ENCODE measurements at places on chromosomes 12 and 14.
A peak's percentile ranks its signal among the peaks of the same experiment; 100 is the strongest.

- no peak for DNase-seq
These were observed 45.2 kb downstream of the MLXIP start for GRCh38 chr12:122123761-122124145.

DNA sequence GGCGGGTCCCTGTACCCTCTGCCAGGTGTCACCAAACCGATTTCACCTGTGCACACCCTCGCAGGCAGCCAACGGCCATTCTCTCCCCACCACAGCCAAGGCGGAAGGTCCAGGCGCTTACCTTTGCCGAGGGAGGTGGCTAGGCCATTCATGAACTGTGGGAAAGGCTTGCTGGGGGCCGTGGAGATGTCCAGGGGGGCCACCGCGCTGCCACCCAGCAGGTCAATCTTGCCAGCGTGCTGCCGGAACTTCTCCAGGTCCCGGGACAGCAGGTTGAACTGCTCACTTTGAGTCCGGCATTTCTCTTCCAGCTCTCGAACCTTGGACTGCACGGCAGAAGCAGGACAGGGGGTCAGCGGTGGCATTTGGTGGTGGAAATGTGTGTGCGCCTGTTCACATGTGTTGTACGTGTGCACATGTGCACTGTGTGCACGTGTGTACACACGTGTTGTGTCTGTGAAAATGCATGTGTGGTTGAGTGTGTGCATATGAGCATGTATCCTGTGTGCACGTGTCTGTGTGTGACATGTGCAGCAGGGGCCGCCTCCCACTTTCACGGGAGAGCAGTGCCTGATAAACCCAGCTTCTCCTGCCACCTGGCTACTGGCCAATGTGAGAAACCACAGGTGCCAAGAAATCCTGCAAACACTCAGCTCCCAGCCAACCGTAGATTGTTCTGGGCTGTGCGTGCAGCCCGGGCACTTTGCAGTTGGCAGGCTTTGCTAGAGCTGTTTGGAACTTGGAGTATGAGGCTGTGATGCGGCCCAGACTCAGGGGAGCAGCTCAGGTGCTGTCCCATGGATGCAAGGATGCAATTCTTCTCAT is 118.9 kb downstream of the PIWIL1 start:
- DNase-seq = no peak

GRCh38 chr14:29220566-29220965 is 454.0 kb downstream of the FOXG1 start:
- DNase-seq = no peak

DNA sequence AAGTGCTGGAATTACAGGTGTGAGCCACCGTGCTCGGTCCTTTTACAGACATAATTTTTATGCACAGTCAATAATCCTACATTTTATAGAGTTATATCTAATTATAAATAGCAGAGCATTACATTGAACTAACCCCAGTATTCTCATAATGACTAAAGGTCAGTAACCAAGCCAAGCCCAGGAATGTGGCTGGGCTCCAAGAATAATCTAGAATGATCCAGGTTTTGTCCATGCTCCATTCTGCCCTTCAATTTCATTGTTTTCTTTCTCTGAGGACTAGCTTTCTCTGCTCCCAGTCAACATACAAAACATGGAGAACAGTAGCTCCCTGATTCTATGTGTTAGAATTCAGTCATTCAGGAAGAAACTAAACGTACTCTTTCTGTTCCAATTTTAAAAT is 92.1 kb upstream of the KRR1 start:
- no peak for DNase-seq

GRCh38 chr12:51601241-51601640 is 10.2 kb downstream of the SCN8A start:
- no peak for DNase-seq

GRCh38 chr12:109273354-109273753 is 35.7 kb downstream of the FOXN4 start:
- no peak for DNase-seq

- no peak for DNase-seq
These were observed 51.8 kb upstream of the EML1 start for GRCh38 chr14:99741227-99741976.

GRCh38 chr12:49232940-49233841 is 31.7 kb upstream of the TUBA1C start:
- DNase-seq = peak; percentile 56

DNA sequence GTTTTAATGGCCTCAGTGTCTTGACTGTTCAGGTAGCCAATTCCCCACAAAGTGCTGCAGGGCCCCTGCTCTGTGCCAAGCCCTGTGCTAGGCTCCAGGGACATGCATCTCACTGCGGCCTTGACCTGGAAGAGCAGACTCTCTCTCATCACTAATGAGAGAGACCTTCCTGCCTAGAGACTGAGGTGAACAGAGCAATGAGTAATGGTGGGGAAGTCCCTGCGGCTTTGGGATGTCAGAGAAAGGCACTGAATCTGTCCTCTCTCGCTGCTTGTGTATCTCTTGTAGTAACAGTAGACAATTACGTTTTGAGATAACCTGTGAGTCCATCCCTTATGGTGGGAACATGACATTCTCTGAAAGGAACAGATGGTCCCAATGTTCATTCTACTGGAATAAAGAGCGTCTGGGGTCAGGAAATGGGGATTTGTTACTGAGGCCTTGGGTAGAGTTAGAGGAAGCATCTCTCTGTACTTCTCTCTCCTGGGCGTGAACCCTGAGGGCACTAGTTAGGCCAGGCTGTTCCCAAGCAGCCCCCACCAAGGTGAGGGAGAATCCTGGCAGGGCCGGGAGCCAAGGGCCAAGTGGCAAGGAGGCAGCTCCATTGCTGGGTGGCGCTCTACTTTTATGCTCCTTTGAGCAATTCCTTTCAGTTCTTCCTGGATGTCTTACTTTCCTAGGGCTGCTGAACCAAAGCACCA is 13.5 kb downstream of the NFATC4 start:
- DNase-seq = no peak

DNA sequence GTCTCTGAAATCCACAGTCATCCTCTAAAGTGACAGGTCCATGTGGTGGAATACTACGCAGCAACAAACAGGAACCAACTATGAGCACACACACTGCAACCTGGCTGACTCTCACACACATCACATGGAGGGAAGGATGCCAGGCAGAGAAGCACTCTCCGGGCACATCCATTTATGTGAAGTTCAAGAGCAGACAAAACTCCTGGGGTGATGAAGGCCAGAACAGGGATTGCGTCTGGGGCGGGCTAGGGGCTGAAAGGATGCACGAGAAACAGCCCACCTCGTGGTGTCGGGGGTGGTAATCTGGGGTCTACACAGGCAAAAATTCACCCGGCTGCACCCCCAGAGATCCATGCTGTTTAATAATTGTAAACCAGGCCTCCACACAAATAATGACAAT is 100.2 kb downstream of the DICER1 start:
- no peak for DNase-seq

GRCh38 chr12:55188974-55189556 is 31.8 kb upstream of the OR10A7 start:
- peak; percentile 59 for DNase-seq

DNA sequence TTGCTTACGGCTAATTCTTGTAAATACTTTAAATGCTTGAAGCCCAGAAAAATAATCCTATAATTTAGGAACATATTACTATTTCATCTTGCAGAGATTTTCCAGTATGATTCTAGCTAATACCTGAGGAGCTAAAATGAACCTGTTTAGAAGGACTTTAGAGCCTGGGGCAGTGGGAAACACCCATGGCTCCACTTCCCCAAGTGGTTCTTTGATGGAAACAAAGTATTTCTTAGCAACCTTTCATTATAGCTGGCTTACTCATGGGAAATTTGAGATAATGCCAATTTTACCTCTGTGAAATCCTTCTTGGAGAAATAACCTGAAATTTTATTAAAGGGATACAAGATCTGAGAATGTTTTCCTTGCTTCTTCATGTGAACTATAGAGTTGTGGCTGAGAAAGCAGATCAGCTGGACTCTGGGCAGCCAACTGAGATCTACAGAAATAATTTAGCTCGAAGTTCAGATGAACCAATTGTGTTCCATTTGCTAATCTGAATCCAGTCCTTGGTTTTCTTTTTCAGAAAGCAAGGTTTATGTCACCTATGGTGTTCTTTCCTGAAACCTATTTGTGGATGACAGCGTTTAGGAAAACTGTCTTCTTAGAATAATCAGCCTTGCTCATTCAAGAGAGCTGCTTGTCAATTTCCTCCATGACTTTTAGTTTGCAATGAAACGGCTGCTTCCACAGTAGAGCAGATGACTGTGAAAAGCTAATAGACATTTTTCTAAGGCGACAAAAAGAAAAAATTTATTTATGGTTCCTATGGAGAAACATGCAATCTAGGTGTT is 141.8 kb upstream of the CPM start:
- no peak for DNase-seq

DNA sequence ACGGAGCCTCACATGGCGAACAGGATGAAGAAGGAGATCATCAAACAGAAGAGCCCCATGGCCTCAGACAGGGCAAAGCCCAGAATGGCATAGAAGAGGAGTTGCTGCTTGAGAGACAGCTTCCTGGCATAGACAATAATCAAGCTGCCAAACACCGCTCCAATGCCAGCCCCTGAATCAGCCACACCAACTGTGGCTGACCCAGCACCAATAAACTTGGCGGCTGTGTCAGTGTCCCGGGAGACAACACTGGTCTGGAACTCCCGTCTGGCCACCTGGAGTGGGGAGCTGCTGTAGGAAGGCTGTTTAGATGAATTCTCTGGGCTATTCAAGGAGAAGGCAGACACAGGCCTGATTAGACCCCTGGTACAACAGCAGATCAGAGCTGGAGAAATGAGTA is 100.1 kb downstream of the HEATR5A start:
- DNase-seq = no peak

DNA sequence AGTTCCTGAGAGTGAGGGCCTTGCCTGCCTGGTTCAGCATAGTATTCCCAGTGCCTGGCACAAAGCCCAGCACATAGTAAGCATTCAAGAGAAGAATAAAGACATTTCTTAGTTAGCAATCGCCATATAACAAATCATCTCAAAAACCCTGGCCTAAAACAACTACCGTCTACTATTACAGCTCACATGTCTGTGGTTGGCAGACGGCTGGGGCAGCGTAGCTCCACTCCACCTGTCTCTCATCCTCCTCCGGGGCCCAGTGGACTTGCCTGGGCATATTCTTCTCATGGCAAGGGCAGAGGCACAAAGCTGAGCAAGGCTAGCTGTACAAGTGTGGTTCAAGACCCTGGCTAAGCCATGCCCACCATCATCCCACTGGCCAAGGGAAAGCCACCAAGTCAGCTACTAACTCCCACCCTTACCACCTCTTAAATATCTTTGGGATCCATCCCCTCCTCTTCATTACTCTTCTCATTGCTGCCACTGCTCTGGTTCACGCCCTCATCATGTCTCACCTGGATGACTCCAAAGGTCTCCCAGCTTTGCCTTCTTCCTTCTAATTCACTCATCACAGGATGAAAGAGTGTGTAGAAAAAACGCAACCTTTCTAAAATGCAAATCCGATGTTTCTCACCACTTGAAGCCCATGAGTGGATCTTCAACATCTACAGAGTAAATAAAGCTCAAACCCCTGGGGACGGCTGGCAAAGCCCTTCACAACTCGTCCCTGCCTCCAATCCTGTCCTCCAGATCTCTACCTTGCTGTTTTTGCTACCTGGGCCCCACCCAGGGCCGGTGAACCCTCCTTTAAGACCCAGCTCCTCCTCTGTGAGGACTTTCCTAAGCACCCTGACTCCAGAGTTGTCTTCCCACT is 10.4 kb downstream of the TMEM229B start:
- DNase-seq = no peak

- DNase-seq = no peak
These were observed 125.6 kb upstream of the RPH3A start for GRCh38 chr12:112665958-112666357.

DNA sequence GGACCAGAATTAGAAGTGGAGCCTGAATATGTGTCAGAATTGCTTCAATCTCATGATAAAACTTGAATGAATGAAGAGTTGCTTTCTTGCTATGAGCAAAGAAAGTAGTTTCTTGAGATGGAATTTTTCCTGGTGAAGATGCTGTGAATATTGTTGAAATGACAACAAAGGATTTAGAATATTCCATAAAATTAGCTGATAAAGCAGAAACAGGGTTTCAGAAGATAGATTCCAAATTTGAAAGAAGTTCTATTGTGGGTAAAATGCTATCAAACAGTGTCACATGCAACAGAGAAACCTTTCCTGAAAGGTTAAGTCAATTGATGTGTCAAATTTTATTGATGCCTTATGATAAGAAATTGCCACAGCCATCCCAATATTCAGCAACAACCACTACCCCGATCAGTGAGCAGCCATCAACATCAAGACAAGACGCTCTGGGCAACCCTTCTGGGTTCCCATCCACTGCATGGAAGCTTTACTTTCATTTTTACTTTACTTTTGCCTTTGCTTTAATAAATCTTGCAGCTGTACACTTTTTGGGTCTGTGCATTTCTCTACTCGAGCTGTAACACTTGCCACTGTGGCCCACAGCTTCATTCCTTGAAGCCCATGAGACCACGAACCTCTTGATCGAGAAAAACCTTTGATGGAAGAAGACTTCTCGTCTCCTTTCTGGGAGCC is 104.0 kb upstream of the SSTR1 start:
- DNase-seq = no peak

DNA sequence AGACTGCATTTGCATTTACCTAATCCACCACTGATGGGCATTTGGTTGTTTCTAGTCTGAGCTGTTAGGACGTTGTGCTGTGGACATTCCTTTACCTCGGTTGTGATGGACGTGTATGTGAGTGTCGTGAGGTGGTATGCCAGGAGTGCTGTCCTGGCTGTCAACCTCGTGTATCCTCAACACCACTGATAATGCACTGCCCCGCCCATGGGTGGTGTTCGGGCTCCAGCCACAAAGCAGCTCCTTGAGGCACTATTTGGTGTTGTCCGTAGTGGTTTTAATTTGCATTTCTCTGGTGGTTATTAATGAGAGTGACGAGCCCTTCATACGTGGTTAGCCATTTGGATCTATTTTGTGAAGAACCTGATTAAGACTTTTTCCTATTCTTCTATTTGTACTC is 87.6 kb downstream of the PPP2R5C start:
- peak; percentile 56 for DNase-seq

DNA sequence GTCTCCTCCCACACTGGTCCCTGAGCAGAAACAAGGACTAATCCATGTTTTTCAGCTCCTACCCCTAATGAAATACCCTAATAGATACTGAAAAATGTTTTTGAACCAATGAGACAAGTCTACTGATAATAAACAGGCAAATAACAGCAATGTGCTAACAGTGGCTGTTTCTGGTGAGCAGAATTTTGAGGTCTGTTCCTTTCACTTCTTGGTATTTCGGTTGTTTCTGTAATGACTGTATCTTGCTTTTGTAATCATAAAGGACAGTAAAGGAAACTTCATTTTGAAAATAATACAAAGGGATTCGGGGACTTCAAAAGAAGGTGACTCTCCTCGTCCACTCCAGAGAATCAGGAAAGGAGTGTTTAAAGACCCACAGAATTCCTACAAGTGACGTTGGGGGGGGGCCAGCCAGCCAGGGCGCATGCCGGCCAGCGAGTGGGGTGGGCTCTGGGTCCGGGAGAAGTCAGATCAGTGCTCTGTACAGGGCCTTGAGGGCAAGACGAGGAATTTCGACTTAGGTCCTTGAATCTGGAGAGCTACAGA is 1.1 kb upstream of the CD9 start:
- no peak for DNase-seq

DNA sequence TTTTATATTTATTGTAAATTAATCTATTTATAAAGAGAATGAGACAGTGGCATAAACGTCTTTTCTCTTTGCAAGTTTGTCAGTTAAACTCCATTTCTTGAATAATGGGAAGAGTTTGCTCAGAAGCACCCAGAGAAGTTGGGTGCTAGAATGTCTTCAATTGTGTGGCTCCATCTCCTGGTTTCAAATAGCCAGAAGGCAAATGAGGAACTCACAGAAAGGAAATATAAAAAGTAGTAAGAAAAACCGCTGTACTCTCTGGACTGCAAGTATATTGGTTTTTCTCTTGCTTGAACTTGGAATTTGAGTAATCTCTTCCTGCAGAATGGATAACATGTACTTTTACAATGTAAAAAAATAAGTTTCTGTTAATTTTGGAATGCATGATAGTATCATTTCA is 217.5 kb downstream of the DPY19L2 start:
- DNase-seq = no peak
